ENCODE measurements at places on chromosomes 7 and 10. TPM values are rescaled to one million over a fixed set of nuclear protein-coding genes. Genes with fewer than 3 reads are reported as not detected.

- peaks cover 55% of the 10 kb centered on the region for H3K36me3 ChIP-seq
- no peaks in the 10 kb centered on the region for H3K27me3 ChIP-seq
- no peak overlapping the region for H3K4me3 ChIP-seq
- DNase-seq: no peak
- H3K27ac ChIP-seq: no peak overlapping the region
- no peaks in the 10 kb centered on the region for H3K4me1 ChIP-seq
These were observed 44.9 kb downstream of the HIBADH start for GRCh38 chr7:27617651-27618381.

DNA sequence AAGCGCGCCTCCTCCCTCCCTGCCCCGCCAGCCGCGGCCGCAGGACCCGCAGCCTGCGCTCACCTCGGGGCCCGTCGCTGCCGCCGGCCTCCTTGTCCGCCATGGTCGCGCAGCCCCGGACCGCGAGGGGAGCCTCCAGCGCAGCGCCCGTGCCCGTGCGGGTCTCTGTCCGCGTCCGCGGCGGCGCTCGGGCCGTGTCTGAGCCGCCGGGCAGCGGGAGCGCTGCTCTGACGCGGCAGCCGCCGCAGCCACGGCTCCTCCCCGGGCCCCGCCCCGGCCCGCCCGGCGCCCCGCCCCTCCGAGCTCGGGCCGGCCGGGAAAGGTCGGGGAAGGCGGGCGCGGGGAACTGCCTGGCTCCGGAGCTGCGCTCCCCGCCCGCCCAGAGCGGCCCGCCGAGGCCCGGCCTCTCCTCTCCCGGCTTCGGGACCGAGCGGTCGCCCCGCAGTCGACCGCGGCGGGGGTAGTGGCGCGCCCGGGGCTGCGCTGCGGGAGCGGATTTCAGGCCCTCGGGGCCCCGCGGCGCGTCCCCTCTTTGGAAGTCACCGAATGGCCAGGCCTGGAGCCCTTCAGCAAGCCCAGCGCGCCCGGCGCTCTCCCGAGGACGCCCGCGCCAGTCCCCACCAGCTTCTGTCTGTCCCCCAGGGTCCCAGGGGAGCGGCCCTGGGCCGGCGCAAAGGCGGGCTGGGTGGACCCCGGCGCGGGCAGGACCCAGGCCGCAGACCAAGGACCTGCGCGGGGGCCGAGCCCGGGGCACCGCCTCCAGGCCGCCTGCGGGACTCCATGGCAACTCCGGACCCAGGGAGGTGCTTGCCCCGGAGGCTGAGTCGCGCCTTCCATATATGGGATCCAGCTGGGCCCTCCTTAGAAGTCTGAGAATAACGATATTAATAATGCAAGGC lies at the start of gene HSPA12A:
HSPA12A (minus strand) TSS at position 200 of the 899 bp plus-strand sequence; CDS start at position 103, 97 bp downstream.
- peaks cover 56% of the 10 kb centered on the region for H3K27me3 ChIP-seq
- H3K4me1 ChIP-seq: peaks cover 11% of the 10 kb centered on the region
- peak; percentile 81 for DNase-seq
- H3K4me3 ChIP-seq: peak within 1 kb of the TSS; percentile 86

- DNase-seq: no peak
- H3K27me3 ChIP-seq: peaks cover 10% of the 10 kb centered on the region
- no peak overlapping the region for H3K27ac ChIP-seq
- H3K4me3 ChIP-seq: peak overlapping the region; percentile 96
- no peaks in the 10 kb centered on the region for H3K36me3 ChIP-seq
These were observed 2.2 kb downstream of the SMARCD3 start for GRCh38 chr7:151246102-151246850.

- H3K27me3 ChIP-seq: no peaks in the 10 kb centered on the region
- H3K4me3 ChIP-seq: no peak overlapping the region
- no peak for DNase-seq
- H3K36me3 ChIP-seq: no peaks in the 10 kb centered on the region
These were observed 216.0 kb downstream of the KLF6 start for GRCh38 chr10:3568983-3569382.

Gene HOXA7
- 3.2 TPM for total RNA-seq

DNA sequence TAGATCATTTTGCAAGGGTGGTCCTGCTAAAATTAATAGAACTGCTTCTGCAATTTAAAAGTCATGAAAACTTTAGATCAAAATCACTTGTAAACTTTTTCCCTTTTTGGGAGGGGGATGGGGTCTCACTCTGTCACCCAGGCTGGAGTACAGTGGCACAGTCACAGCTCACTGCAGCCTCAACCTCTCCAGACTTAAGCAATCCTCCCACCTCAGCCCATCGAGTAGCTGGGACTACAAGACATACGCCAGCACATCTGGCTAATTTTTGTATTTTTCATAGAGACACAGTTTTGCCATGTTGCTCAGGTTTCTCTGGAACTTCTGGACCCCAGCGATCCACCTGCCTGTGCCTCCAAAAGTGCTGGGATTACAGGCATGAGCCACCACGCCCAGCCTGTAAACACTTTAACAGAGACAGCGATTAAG lies 79.7 kb downstream of the LRRC17 start:
- no peaks in the 10 kb centered on the region for H3K36me3 ChIP-seq
- H3K27me3 ChIP-seq: no peaks in the 10 kb centered on the region
- H3K4me1 ChIP-seq: peaks cover 6% of the 10 kb centered on the region
- DNase-seq: no peak

Gene EBLN1
- total RNA-seq: not detected

GRCh38 chr7:100983451-100984187 lies 14.3 kb downstream of the MUC12 start:
- H3K27me3 ChIP-seq: peaks cover 4% of the 10 kb centered on the region
- H3K27ac ChIP-seq: no peak overlapping the region
- H3K4me1 ChIP-seq: no peaks in the 10 kb centered on the region
- no peak overlapping the region for H3K4me3 ChIP-seq
- no peak for DNase-seq

- H3K27ac ChIP-seq: no peak overlapping the region
- no peak for DNase-seq
- H3K27me3 ChIP-seq: peaks cover 6% of the 10 kb centered on the region
- no peaks in the 10 kb centered on the region for H3K36me3 ChIP-seq
- no peak overlapping the region for H3K4me3 ChIP-seq
These were observed 3.7 kb upstream of the HDAC9 start for GRCh38 chr7:18491871-18492270.

Gene SLC13A4
- total RNA-seq: 11.3 TPM

Gene NME8
- total RNA-seq: not detected

DNA sequence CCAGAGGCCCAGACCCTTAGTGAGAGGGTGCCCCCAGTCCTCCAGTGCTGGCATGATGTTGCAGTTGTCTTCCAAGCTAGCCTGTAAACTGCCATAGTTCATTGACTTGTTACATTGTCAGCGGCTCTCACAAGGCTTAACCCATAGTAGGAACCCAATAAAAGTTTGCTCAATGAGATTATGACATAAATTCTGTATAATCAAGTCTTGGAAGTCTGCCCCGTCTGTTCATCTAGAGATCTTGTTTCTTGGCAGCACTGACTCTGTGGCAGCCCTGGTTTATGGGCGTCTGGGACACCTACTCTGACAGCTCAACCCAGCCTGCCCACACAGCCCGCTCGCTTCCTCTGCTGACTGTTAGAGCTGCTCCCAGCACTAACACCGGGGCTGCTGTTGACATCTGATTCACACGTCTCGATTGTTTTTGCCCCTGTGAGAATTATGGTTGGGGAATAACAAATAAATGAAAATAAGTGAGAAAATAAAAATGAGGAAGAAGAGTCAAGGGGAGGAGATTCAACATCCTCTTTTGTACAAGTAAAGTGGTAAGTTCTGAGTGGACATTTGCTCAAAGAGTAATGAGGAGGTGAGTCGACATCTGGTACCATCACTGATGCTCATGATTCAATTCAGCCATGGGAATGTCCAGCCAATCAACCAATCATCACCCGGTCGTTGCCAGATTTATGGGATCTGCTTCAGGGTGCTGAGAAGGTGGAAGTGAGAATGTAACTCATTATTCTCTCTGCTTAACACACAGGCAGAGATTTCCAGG lies 160.8 kb downstream of the SPAG6 start:
- H3K27me3 ChIP-seq: peaks cover 35% of the 10 kb centered on the region
- peaks cover 22% of the 10 kb centered on the region for H3K4me1 ChIP-seq
- H3K36me3 ChIP-seq: no peaks in the 10 kb centered on the region
- no peak overlapping the region for H3K4me3 ChIP-seq
- DNase-seq: no peak
- H3K27ac ChIP-seq: no peak overlapping the region

GRCh38 chr7:122675011-122675410 lies 23.9 kb downstream of the RNF133 start:
- DNase-seq: no peak
- H3K27me3 ChIP-seq: no peaks in the 10 kb centered on the region
- no peaks in the 10 kb centered on the region for H3K36me3 ChIP-seq
- H3K4me1 ChIP-seq: peaks cover 14% of the 10 kb centered on the region
- H3K27ac ChIP-seq: no peak overlapping the region

Gene GPR85
- 5.0 TPM for total RNA-seq

Gene ATOH7
- total RNA-seq: 0.60 TPM

DNA sequence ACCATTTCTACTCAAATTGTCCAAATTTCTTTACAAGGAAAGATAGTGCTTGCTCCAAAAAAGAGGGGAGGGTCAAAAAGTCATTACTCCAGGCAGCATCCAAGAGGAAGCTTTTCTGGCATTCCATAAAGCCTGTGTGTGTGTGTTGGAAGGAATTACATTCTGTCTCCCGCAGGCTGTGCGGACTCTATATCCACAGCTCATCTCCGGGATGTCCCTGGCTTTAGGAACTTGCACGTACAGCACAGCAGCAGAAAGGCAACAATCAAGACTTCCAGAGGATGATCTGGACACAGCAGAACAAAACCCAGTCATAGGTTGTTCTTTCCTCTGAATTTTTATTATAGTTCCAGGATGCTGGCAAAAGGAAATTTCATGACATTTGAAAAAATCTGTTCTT lies 94.8 kb downstream of the ITIH5 start:
- no peak overlapping the region for H3K4me3 ChIP-seq
- no peaks in the 10 kb centered on the region for H3K27me3 ChIP-seq
- no peak overlapping the region for H3K27ac ChIP-seq
- peaks cover 17% of the 10 kb centered on the region for H3K4me1 ChIP-seq
- no peak for DNase-seq
- peaks cover 3% of the 10 kb centered on the region for H3K36me3 ChIP-seq

Gene EPC1
- total RNA-seq: 42.4 TPM

Gene COL17A1
- 94.1 TPM for total RNA-seq

DNA sequence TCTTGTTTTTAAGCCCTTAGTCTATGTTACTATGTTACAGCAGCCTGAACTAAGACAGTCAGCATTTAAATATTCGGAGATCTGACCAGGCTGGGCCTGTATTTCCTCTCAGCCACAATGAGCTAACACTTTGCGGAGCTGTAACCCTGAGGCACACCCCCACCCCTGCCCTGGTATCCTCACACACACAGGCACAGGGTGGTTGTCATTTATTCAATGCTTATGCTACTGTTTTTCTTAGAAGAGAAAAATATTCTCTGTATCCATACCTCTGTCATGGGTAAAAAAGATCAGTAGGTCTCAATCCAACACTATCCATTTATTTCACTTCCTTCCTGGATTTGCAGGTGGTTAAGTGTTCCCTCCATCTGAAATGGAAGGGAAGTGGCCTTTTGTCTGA lies 80.3 kb upstream of the TRIL start:
- no peaks in the 10 kb centered on the region for H3K27me3 ChIP-seq
- H3K4me1 ChIP-seq: peaks cover 43% of the 10 kb centered on the region
- no peak for DNase-seq
- H3K36me3 ChIP-seq: no peaks in the 10 kb centered on the region

Gene ZEB1
- 1.1 TPM for total RNA-seq

DNA sequence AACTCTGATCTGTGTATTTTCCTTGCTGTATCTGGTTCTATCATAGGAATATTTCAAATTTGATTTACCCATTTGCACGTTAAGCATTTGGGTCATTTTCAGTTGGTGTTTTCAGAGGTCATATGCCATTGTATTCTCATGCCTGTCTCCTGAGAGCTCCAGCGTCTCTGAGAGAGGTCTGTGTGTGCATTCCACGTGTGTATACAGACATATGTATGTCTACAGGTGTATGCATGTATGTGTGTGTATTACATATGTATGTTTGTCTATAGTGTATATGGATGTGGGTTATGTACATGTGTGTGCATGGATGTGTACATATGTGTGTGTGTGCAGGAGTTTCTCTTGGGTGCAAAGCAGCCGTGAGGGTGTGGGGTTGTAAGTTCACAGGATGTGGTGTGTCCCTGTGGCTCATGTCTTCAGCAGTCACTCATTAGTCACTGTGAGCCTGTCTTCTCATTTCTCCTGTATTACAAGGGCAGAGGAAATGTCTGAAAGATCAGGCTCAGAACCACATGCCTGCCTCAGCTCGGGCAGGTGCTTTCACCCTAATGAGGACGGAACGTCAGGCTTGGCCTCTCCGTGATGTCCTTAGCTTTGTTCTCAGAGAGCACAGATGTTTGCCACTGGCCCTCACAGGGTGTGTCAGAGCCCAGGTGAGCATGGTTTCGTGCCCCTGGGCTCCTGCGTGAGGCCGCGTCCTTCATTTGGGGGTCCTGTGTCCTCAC lies 101.6 kb downstream of the NKX6-2 start:
- H3K4me3 ChIP-seq: no peak overlapping the region
- H3K4me1 ChIP-seq: no peaks in the 10 kb centered on the region
- peaks cover 11% of the 10 kb centered on the region for H3K27me3 ChIP-seq

- peaks cover 26% of the 10 kb centered on the region for H3K4me1 ChIP-seq
- no peak for DNase-seq
- H3K27me3 ChIP-seq: no peaks in the 10 kb centered on the region
These were observed 1.9 kb downstream of the FOXK1 start for GRCh38 chr7:4683884-4684565.

DNA sequence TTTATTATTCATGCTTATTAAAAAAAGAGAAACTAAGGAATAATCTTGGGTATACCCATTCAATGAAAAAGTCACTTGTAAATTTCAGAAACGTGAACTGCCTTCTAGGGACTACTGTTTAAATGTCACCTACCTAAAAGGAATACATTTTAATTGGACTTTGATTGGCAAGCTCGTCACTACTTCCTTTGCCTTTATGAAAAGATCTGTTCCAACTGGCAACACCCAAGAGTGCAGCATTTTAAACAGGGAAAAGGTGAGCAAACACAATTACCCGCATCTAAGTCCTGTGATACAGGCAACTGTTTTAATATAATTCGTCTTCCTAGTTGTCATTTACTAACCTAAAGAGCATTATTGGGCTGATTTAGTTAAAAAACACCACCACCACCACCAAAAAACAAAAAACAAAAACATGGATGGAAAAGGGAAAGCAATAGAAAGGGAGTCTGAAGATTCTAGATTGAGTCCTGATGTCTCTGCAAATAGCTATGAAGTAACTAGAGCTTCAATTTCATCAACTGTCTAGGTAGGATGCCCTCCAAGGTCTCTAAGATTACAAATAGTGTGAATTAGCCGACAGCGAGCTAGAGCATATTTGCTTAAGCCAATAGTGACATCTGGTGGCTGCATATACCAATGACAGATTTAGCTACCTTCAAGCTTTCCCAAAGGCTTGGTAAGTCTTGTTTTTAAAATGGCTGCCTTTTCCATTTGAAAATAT lies 33.8 kb upstream of the ICA1 start:
- H3K27ac ChIP-seq: no peak overlapping the region
- no peak overlapping the region for H3K4me3 ChIP-seq
- peaks cover 4% of the 10 kb centered on the region for H3K4me1 ChIP-seq

- H3K36me3 ChIP-seq: peaks cover 4% of the 10 kb centered on the region
- H3K4me3 ChIP-seq: peak overlapping the region; percentile 80
- DNase-seq: peak; percentile 78
These were observed 48.1 kb upstream of the COMTD1 start for GRCh38 chr10:75283671-75284470.

GRCh38 chr10:70650718-70651117 lies 21.6 kb upstream of the ADAMTS14 start:
- no peaks in the 10 kb centered on the region for H3K27me3 ChIP-seq
- no peak overlapping the region for H3K4me3 ChIP-seq
- no peaks in the 10 kb centered on the region for H3K36me3 ChIP-seq
- H3K27ac ChIP-seq: no peak overlapping the region
- H3K4me1 ChIP-seq: peaks cover 9% of the 10 kb centered on the region
- no peak for DNase-seq
